ENCODE measurements at places on chromosomes 13 and 19.
A peak's percentile ranks its signal among the peaks of the same experiment; 100 is the strongest.

- DNase-seq, result no peak
Observed at GRCh38 chr19:55581145-55581822, 636 bp upstream of the ZNF579 start.

DNA sequence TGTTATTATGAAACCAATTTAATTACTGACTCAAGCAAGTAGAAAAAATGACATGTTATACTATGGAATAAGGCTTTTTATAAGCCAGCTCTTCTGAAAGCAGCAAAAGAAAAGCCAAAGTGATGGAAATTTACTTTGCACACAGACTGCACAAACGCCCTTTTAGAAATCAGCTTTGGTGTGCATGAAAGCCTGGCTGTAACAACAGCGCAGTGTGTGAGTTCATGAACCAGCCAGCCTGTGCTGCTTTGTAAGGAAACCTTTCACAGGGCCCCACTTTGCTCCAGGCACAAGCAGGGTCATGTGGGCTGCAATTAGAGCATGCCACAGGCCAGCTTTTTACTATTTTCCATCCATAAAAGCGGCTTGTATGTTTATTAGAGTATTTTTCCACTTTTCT, 13.6 kb upstream of the IFT88 start:
- no peak for DNase-seq

GRCh38 chr13:75442736-75443234, 39.2 kb downstream of the TBC1D4 start:
- DNase-seq, result no peak

DNA sequence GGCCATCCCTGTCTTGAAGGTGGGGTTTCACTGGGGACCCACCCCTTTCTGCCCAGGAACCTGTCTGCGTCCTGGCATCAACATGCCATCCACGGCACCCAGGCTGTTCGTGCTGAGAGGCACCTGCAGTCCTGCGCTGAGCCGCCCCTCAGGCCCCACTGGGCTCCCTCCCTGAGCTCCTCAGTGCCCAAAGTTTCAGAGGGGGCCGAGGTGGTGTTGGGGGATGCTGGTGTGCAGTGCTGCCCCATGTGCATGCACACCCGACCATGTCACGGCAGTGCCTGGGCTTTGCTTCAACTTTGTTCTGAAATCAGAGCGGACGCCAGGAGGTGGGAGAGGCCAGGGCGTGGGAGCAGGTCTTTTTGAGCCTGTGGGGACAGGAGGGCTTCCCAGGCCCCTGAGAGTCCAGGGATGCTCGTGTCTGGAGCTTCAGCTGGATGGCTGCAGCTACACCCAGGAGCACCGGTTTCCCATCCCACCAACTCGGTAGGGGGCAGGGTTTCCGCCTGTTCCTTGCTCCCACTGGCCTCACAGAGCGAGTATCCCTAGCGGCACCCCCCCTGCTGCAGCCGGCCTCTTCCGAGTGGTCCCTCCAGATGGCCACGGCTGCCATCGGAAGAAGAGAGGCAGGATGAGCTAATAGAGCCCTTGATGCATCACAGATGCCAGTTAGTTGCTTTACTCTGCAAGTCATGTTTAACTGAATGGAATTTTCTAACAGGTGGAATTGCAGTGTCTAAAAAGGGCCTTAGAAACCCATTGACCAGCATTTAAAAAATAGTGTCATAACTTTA, 44.0 kb downstream of the WDFY2 start:
- DNase-seq, result peak; percentile 29

DNA sequence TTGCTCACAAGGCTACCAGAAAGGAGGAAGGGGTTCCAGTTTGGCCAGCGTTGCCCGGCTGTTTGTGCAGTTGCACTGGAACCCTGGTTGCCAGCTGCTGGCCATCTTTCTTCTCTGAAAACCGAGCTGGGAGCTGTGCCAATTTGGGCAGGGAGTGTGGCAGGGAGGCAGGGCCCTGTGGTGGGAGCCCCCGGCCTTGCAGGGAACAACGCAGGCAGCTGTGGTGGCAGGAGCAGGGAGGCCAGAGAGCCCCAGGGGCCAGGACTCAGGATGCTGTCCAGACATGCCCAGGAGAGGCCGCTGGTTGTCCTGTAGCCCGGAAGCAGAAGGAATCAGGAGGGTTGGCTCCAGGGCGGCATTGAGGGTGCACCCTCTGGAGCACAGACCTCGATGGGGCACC, 4.8 kb downstream of the KMT5C start:
- DNase-seq, result peak; percentile 18

- no peak for DNase-seq
Observed at GRCh38 chr13:31166591-31166990, 4.9 kb upstream of the HSPH1 start.

GRCh38 chr19:29623726-29624488, 17.8 kb downstream of the POP4 start:
- DNase-seq, result no peak

- DNase-seq, result no peak
Observed at GRCh38 chr19:29777781-29778309, 33.9 kb upstream of the CCNE1 start.

DNA sequence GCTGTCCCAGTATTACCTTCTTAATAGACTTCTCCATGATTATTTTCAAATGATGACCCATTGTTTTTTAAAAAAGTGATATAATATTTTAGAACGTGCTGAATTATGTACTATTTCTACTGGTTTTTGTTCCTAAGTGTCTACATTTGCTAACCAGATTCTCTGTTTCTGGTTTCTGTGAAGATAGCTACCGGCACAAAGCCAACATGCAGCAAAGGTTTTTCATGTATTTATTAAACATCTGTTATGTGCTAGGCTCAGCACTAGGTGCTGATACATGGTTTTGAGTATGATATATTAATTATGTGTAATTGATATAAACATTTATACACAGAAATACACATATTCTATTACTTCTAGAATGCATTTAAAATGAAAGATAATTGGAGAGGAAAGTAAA, 1035.6 kb downstream of the PCDH17 start:
- DNase-seq, result no peak

- no peak for DNase-seq
Observed at GRCh38 chr19:21308773-21309172, 20.4 kb downstream of the ZNF708 start.

DNA sequence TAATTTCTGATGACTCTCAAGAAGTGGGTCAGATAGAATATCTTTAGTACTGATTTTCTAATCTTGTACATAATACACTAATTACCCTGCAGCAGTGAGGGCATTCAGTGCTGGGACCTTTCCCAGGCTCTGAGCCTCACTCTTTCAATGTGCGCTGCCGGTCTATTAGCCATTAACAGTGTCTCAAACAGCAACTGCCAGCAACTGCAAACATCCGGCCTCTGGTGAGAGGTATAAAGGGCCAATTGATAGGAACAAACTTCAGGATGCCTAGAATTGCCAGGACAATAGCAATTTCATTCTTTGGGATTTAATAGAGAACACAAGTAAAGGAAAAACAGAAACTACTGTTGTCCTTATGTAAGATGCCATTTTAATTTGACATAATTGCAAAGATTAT, 604.4 kb upstream of the SPRY2 start:
- no peak for DNase-seq

DNA sequence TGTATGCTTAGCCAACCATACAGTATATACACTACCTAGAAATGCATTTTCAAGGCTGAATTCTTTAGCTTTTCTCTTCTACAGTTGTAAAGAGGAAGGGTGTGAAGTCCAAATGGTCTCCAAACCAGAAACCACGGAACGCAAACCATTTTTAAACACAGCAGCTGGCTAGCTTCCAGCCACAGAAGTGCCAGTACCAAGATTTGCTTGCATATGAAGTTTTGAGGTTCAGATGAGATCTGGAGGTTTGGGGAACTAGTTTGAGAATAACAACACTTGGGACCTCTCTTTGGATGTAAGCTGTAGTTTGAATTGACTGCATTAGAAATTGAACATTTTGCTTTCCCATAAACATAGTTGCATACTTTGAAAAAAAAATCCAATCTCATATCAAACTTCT, 1243.5 kb downstream of the EFNB2 start:
- no peak for DNase-seq

GRCh38 chr13:77846173-77846572, 72.5 kb downstream of the EDNRB start:
- DNase-seq, result no peak

DNA sequence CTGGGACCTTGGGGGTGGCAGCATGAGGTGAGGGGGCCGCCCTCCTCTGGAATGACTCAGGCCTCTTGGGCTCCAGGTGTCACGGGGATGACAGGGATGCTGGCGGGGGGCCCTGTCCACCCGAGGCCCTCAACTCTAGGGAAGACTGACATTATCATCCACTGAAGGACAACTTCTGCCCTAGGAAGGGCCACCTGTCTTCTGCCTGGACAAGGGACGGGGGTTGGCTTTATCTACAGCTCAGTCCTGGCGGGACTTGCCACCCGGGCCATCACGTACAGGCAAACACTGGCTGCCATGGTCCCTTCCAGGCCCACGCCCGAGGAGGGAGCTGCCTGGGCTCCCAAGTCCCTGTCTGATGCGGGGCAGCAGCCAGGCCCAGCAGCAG, 130.7 kb downstream of the STK24 start:
- DNase-seq, result no peak

GRCh38 chr13:93462151-93462550, 235.5 kb downstream of the GPC6 start:
- DNase-seq, result no peak

DNA sequence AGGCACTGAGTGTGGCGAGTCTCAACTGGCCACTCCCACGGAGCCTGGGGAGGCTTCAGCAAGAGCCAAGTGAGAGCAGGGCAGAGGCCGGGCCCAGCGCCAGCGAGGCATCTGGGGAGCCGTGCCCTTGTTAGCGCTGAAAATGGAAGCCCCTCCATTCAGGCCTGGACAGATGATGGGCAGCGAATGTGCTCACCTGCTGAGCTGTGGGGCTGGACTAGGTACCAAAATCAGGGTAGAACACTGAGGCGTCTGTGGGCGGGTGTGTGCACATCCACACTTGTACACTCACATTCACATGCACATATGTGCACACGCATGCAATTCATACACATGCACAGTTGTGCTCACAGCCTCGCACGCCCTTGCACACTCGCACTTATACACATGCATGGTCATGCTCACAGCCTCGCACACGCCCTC, 20.7 kb downstream of the NAXD start:
- DNase-seq, result no peak

GRCh38 chr19:55112777-55113569, 4.5 kb downstream of the PPP1R12C start:
- no peak for DNase-seq

DNA sequence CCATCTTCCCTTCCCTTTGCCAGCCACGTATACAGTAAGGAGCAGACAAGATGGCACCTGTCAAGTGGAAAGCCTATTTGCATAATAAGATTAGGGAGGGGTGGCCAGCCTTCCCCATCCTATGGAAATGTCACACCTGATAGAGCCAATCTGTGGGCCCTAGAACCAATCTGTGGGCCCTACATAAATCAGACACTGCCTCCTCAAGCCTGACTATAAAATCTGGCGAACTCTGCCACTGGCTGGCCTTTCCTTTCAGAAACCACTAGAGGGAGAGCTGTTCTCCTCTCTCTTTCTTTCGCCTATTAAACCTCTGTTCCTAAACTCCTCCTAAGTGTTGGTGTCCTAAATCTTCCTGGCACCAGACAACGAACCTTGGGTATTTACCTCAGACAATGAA, 231.5 kb upstream of the KLHL1 start:
- DNase-seq, result no peak
